SK-MEL-5 (cell line): ENCODE measurements at places on chromosomes 12 and 14. TPM values are rescaled to one million over a fixed set of nuclear protein-coding genes. Genes with fewer than 3 reads are reported as not detected.

NINJ2 gene
- 0.26 and 0.51 TPM in 2 replicates for total RNA-seq

PPP1R1A gene
- 0.35 TPM in 1 of 2 replicates, not detected in the other for total RNA-seq

GARIN6 gene
- total RNA-seq = not detected in 2 replicates

TMEM179 gene
- total RNA-seq = 0.32 and 0.88 TPM in 2 replicates

KRT72 gene
- not detected in 2 replicates for total RNA-seq

TMED10 gene
- total RNA-seq = 941 and 955 TPM in 2 replicates

KRT4 gene
- not detected in 2 replicates for total RNA-seq

PPP2R5C gene
- total RNA-seq = 216 and 235 TPM in 2 replicates

SLC48A1 gene
- total RNA-seq = 12.7 and 12.9 TPM in 2 replicates

OAS1 gene
- total RNA-seq = 3.6 and 4.8 TPM in 2 replicates

C12orf54 gene
- not detected in 2 replicates for total RNA-seq

CELA1 gene
- not detected in 2 replicates for total RNA-seq

GLIPR1L1 gene
- not detected in 2 replicates for total RNA-seq

GNB3 gene
- 0.08 TPM in 1 of 2 replicates, not detected in the other for total RNA-seq

WDHD1 gene
- 13.6 and 16.7 TPM in 2 replicates for total RNA-seq

DHRS2 gene
- total RNA-seq = 0.42 and 1.5 TPM in 2 replicates

SYNDIG1L gene
- total RNA-seq = not detected in 2 replicates

SERPINA1 gene
- total RNA-seq = 0.92 and 1.7 TPM in 2 replicates

DHRS1 gene
- total RNA-seq = 0.82 and 3.8 TPM in 2 replicates
